Activated naive CD4-positive, alpha-beta T cell (primary cell): ENCODE measurements at places on chromosomes 1 and 21.

DNA sequence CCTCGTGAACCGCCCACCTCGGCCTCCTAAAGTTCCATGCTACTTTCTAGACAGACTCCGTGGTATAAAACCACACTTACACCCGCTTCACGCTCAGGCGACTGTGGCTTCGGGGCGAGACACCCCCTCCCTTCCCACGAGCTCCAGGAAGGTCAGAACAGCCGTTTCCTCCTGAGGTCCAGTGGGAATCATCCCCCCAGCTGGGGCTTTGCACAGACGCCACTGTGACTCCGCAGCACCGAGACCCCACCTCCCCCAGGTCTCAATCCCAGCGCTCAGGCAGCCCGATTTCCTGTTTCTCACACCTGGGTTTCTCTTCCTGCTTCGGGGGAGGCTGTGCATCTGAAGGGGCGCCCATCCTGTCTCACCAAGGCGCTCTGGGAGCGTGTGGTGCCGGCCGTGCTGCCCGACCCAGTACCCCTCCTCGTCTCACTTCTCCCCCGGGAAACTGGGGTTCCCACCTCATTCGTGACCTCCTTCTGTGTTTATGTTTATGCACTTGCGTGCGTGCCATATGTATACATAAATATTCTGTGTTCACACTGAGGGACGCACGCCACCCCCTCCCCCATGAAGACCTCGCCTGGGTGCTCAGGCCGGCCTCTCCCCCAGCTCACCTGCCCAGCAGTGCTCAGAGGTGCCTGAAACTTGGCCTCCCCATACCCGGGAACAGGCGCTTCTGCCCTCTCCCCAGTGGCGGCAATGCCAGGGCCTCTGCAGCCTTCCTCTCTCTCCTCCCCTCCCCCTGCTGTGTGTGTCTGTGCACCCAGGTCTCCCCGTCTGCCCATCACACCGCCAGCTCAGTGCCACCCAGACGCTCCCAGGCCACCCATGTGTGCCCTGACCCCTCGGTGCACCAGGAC is 14.6 kb downstream of the SLC35E2B start:
- peak; percentile 37 for DNase-seq

DNA sequence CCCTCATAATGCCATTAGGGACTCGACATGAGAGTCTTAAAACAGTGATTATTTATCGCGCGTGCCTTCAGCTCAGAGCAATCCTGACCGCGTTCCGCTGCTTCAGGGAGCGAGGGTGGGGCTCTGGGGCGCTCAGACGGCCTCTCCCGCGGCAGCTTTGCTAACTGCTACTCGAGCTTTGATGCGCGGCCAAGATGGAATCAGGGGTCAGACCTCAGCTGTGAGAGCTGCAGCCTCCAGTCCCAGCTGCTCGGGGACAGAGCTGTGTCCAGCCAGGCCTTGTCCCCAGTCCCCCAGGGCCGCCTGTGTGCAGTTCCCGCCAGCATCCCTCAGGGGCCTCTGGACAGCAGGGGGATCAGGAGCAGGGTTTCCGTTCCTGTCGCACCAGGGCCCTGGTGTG is 104.6 kb upstream of the TTC34 start:
- no peak for DNase-seq

GRCh38 chr1:177820213-177820612 is 149.6 kb downstream of the SEC16B start:
- no peak for DNase-seq

DNA sequence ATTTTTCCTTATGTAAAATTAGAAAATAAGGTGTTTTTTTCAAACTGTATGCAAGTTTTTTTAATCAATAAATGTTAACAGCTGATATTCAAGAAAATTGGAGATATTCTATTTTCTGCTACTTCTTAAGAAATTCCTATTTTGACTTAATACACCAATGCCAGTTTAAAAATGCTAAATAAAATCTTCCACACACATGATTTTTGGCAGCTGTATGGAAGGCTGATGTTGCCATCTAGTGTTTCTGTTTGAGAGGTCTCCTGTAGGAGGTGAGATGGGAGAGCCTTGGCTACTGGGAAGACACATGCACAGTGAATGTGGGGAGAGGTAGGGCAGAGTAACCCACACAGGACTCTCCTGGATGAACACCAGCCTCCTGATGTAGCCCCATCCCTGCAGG is 29.2 kb upstream of the OR2B11 start:
- no peak for DNase-seq

GRCh38 chr1:224696891-224697765 is 81.0 kb downstream of the CNIH3 start:
- no peak for DNase-seq

GRCh38 chr1:111199329-111199728 is 1.1 kb downstream of the DENND2D start:
- no peak for DNase-seq

GRCh38 chr1:84691122-84691783 is 992 bp upstream of the SSX2IP start:
- no peak for DNase-seq

DNA sequence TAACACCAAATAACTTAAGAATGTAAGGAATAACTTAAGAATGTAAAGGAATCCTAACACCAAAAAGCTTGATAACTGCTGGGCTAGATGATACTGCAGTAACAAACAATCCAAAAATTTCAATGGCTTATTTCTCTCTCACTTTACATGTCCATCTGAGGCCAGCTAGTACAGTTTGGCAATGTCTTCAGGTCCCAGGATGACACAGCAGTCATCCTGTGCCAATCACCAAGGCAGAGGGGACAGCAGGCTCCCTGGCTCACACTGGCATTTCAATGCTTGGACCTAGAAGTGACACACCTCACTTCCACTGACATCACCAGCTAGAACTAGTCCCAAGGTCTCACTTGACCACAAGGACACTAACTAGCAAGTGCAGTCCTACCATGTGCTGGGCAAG is 15.3 kb downstream of the DNAJC11 start:
- no peak for DNase-seq

DNA sequence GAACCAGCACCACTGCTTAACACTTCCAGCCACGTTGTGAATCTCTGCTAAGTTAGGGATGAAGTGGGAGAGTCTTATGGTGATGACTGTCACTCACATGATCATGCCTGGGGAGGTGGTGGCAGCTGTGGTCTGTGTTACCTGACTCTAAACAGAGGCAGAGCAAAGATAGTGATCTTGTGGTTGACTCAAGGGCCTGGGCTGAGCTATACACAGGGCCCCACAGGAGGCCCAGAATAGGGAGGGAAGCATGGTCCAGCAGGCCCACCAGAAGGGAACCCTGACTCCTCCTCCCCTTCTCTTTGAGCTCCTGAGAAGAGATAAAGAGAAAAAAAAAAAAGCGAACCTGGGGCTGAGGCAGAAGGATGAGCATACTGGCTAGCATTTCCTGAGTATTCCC is 55.0 kb downstream of the PLXNA2 start:
- no peak for DNase-seq

- no peak for DNase-seq
These were observed 94.7 kb upstream of the ACTRT2 start for GRCh38 chr1:2926447-2927055.

DNA sequence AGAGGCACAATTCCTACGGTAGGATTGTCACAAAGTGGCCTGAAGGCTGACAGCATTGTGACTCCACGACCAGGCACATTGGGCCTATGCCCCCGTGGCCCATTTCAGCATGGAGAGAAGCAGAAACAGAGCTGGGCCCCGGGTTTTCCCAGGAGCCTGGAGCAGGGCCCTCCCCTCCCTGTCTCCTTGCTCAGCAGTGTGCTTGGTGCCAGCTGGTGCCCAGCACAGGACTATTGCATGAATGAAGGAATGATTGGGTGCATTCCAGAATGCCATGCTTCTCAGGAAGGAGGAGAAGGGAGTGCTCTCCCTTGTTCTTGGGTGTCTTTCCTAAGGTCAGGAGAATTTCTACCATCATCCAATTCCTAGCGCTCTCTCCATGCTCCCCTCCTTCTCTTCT is 33.7 kb downstream of the IER5 start:
- DNase-seq: no peak

DNA sequence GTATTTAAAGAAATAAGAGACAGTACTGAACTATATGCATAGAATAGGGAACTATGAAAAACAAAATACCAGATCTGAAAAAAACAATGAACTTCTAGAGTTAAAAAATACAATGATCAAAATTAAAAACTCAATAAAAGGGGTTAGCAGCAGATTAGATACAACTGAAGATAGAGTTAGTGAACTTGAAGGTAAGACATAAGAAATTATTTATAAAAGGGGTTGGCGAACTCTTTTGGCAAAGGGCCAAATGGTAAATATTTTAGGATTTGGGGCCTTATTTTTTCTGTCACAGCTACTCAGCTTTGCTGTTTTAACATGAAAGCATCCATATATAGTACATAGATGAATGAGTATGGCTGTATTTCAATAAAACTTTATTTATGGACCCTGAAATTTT is 111.4 kb downstream of the ST3GAL3 start:
- no peak for DNase-seq

DNA sequence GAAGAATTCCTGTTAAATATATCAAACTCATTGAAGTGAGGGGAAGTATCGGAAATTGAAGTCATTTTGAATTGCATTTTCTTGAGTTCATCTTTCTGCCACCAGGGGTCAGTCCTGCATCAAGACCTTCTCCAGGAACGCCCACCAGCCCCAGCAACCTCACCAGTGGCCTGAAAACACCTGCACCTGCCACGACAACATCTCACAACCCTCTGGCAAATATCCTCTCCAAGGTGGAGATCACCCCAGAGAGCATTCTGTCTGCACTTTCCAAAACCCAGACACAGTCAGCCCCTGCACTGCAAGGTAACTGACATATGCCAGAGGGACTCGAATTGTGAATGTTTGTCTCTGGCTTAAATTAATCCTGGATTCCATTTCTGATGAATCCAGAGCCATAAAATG is 22.8 kb upstream of the TARS2 start:
- peak; percentile 34 for DNase-seq

- no peak for DNase-seq
These were observed 440.9 kb upstream of the ZRANB2 start for GRCh38 chr1:71521655-71522264.

GRCh38 chr1:45304311-45305081 is 22.2 kb upstream of the HPDL start:
- DNase-seq: no peak

DNA sequence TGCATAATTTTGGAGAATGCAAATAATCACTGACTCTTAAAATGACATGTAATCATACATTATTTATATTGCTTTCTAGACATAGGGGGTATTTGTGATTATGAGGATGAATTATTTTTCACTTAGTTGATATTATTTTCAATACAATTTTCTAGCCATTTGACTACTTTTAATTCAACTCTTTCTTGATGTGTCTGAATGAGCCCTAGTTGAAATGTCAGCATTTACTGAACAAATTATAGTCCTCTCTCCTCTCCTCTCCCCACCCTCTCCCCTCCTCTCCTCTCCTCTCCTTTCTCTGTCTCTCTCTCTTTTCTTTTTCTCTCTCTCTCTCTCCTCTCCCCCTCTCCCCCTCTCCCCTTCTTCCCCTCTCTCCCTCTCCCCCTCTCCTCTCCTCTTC is 194.6 kb downstream of the GPR52 start:
- DNase-seq: no peak
